ENCODE measurements at places on chromosomes 4 and X.

- DNase-seq: no peak
Observed at GRCh38 chrX:39670281-39670680, 427.5 kb downstream of the BCOR start.

DNA sequence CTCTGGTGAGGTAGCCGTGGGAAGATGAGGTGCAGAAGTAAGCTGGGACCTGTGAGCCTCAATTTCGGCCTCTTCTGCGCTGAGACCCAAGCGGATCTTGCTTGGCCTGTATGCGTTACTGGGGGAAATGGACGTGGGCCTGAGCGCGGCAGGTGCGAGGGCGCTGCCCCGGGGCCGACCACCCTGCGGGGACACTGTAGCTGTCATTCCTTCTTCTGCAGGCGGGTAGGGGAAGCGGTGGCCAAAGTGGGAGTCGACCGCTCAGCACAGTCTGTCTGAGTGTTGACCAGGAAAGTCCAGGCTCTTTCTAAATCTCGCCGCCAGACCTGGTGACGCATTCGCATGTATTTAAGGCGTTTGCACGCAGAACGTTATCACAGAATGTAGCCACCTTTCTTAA is 3.3 kb upstream of the LRAT start:
- DNase-seq: no peak

DNA sequence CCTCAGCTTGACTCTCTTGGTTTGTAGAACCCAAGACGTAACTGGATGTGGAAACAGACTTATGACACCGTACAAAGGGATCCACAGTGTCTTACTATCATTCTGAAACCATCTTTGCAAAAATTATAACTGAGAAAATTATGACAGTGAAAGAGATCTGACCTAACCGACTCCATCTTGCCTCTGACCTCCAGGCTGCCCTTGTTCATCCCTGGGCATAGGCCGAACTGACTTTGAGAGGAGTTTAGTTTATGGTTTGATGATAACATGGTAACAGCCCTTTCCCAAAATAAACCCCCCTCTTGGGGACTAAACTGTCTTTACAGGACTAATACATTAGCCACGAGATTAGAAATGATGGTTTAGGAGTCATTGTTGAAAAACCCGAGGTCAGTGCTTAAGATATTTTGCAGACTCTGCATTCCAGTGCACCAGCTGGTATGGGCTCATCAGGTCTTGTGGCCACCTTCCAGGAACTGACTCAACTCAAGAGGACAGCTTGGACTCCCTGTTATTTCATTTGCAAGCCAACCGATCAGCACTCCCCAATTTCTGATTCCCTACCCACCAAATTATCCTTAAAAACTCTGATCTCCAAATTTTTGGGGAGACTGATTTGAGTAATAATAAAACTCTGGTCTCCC is 49.6 kb downstream of the CASP3 start:
- DNase-seq: no peak

GRCh38 chr4:3436798-3437581 is 4.8 kb upstream of the HGFAC start:
- no peak for DNase-seq

DNA sequence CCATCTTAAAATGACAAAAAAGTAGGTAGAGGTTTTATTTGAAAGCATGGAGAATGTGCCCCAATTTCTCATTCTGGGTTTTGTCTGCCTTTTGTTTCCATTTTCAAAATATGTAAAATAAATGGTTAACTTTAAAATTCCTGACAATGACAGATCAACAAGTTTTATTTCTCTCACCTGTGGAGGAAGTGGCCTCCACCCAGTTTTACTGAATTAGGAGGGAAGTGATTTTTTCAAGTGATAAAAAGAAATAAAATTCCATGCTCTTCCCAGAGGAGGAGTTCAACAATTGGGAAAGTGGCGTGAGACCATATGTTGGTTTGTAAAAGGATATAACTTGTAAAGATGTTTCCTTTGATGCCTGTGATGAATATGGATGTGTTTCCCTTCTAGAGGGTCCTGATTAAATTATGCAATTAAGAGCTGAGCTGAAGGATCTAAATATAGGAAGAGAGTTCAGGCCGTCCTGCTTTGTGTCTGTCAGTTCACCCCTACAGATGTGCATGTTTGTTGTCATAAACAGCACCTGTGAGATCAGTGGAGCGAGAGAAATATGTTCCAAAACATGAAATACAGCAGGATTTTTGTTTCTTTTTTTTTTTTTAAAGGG is 19.5 kb downstream of the SMAD1 start:
- DNase-seq: no peak

- no peak for DNase-seq
Observed at GRCh38 chr4:112418092-112418491, 97.9 kb downstream of the NEUROG2 start.

DNA sequence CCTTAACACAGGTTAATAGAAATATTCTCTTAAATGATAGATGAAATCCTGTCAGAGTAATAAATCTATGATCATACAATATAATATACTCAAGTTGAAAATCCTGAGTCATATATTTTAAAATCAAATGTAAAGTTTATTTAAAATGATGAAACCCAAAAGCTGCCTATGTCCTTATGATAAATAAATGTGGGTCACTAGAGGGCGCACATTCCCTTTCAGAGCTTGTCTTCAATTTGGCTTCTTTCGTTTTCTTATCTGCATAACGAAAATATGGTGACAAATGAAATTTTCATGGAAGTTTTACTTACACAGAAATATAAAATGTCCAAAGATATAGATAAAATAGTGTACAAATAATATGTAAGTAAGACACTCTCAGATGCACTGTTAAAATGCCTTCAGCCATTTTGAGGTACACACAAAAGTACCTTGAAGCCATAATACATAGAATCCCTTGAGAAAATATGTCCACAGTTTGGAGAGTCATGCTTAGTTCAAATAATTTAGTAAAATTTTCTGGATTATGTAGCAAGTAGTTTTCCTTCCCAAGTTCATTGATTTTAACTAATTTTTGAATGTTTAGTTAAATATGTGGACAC is 680.4 kb downstream of the DMD start:
- DNase-seq: peak; percentile 22

DNA sequence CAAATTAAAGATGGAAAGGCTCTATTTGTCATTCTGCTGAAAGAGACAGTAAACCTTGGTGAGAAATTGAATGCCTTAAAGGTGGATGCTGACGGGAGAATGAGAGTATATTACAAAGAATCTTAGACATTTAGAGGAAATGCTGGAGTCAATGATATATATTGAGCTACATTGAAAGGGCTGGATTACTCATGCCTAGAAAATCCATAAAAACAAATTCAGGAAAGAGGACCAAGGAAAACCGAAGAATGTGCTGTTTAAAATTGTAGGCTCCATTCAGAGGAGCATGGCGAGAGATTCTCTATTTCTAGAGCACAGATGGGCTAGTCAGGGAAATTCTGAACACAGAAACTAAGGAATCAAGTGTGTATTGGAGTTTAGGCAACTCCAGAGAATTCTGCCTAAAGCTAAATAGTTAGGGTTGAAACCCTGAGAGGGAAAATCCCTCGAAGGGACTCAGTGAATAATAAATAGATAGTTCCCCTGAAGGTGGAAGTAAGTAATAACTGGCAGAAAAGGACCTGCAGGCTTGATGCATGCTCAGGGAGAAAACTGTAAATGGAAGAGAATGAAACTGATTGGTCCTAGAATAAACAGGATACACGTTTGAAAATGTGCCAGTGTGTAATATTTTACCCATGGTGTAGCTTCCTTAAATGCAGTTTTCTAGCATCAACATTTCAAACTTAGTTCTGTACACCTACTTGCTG is 1532.4 kb upstream of the TENM3 start:
- DNase-seq: no peak

DNA sequence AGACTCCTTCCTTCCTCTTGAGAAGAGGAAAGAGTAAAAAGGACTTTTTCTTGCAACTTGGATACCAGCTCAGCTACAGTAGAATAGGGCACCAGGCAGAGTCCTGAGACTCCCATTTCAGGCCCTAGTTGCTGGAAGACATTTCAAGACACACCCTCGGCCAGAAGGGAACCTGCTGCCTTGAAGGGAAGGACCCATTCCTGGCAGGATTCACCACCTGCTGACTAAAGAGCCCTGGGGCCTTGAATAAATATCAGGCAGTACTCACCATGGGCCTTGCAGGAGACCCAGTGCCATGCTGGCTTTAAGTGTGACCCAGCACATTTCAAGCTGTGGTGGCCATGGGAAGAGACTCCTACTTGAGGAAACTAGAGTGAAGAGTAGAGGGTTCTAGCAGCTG is 317.6 kb downstream of the DKK2 start:
- DNase-seq: no peak

DNA sequence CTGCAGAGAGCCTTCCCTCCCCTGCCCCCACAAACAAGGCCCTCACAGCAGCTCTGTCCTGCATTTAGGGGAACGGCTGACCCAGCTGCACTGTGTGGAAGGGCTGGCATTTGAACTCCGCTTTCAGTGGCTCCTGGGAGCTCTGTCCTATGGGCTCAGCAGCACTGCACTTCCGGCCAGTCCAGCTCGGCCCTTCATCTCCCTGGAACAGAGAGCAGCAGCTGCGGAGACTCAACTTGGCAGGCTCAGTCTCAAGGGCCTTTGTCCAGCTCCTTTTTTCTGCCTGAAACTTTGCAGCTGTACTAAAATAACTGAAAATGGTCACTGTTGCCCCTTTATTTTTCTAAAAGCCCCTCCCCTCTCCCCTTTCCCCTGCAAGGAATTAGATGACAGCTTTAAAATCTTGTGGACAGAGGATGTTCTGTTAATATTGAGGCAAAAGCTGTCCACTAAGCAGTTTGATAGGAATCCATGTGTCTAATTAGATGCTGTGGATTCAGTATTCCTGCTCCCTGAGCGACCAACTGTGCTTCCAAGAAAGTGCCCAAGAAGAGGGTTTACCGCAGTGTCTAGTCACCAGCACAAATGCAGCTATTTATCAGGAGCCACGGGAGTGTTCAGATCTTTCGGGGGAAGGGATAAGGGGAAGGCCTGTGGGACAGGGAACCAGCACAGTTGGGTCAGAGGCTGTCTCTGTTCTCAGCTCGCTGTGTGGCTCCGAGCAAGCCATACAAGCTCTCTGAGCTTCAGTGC is 133.1 kb downstream of the AFAP1 start:
- DNase-seq: peak; percentile 87

DNA sequence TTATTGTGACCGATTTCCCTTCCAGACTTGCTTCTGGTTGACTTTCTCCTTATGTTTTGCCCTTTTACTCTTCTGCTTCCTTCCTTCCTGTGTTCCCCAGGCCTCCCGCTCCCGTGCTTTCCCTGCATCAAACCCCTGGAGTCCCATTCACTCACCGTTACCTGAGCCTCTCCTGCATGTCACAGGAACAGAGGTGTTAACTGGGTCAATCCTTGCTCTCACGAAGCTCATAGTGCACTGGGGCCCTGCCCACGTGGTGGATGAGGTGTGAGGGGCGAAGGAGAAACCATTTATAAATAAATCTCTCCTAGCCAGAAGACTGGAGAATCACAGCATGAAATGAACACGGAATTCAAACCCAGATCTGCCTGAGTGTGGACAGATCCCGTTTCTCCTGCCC is 83.1 kb upstream of the MSX1 start:
- no peak for DNase-seq

DNA sequence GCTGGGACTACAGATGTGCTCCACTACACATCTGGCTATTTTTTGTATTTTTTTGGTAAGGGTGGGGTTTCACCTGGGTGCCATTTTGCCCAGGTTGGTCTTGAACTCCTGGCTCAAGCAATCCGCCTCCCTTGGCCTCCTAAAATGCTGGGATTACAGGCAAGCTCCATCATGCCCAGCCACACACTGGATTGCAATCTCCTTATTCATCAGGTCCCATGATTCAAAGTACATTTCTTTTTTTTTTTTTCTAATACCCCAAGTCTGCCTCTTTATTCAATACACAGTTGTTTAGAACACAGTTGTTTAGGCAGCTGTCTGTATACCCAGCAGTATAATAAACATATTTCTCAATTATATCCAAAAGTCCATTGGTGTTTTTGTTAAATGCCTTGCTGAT is 130.3 kb upstream of the ARSJ start:
- no peak for DNase-seq

DNA sequence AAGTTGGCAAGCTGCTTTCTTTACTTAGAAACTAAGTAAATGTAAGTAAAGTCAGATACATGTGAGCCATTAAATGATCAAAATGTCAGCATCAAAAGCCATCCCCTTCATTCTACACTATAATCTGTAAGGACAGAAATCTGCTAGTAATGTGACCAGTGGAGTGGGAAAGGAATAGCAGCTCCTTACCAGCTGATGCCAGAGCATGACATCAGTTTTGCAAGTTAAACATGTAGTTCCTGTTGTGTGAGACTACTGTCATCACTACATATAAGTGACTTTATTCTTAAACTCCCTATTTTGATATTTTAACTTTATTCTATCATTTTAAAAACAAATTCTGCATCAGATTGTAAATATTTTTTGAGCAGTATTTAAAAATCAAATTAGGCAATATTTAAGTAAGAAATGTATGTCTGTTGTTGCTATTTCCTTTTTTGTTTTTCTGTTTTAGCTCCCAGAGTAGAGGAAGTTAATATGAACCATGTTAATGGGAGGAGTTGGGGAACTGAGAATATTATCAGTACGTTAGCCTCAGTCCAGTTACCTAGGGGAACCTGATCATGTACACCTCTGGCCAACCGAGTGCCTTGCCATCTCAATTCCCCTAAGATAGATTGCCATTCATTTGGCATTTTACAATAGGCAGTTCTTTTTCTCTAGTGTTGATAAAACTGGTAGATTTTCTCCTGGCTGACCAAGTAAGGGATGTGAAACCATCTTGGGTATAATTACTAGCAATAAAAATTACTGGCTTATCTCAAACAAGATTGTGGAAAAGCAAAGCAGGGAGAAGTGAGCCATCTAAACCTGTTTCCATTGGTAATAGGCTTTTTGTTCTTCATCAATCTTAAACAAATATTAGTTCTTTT is 34.7 kb downstream of the CCNI start:
- DNase-seq: no peak

GRCh38 chrX:65971151-65971550 is 68.7 kb downstream of the VSIG4 start:
- no peak for DNase-seq

DNA sequence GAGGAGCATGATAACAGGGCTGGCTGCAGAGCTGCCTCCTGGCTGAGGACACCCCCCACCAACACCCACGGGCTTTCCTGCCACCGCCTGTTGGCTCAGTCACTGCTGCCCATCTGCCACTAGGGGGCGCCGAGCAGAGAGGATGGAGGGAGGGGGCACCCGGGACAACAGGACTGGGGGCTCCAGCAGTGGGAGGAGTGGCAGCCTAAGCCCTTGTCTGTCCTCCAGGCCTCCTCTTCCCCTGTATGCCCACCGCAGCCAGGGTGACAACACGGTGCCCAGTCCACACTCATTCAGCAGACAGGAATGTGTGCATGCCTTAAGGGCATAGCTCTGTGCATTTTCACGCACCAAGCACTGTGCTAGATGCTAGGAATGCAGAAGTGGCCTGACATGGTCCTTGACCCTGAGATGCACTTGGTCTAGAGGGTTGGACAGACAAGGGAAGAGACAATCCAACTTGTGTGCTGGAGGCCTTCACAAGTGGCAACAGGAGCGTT is 149.9 kb downstream of the AMMECR1 start:
- no peak for DNase-seq
